ENCODE measurements at places on chromosomes 11 and 22.

DNA sequence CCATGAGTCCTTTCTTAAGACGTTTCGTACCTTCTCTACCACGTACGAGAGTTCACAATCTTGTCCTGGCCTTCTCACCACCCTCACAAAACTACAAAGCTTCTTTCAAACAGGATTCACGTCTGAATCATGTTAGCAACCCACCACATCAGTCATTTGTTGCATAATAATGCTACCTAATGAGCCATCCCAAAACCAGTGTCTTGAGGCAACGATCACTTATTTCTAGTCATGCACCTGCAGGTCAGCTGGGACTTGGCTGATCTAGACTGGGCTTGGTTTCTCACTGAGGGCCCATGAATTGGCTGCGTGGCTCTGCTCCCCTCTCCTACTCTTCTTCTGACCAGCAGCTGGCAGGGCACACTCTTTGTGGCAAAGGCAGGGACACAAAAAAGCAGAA lies 28.3 kb downstream of the LARGE1 start:
- DNase-seq = no peak

DNA sequence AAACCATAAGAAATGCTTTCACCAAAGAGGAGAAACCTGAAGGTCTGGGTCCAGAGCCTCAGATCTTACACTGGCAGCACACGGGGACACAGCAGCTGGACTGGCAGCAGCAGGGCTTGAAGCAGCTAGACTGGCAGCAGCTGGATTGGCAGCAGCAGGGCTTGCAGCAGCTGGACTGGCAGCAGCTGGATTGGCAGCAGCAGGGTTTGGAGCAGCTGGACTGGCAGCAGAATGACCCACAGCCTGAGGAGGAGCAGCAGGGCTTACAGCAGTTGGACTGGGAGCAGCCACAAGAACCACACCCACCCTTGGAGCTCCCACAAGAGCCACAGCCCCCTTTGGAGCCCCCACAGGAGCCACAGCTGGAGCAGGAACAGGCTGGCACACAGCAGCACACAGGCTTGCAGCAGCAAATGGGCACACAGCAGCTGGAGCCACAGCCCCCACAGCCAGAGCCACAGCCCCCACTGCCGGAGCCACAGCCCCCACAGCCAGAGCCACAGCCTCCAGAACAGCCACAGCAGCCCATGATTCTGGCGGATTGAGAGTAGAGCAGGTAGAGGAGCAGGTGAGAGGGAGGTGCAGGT lies at the start of gene KRTAP5-11:
Gene KRTAP5-11 (minus strand): TSS at position 567 of the 587 bp plus-strand sequence. CDS start 38 bp downstream, at position 529.
- no peak for DNase-seq

- DNase-seq = no peak
These were observed 10.8 kb downstream of the RPS13 start for GRCh38 chr11:17066691-17067090.

DNA sequence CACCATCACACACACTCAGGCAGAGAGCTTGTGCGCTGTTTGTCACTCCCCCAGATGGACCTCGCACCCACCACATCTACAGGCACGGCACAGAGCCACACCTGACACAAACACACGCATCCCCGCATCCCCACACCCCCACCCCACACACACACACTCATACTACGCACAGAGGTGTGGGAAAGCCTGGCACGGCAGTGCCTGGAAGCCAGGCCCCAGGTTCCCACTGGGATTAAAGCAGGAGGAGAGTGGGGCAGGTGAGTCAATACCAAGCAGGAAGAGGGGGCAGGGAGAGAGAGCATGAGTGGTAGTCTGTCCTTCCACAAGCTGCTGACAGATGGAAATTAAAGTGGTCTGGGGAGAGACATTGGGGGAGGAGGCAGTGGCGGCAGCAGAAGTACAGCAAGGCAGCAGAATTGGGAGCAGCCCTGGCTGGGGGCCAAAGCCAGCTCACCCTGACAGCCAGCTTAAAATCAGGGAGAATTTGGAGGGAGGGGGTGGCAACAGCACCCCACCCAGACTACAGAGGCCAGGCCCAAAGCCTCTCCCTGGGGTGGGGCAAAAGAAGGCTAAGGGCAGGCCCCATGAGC lies 20.7 kb downstream of the TNKS1BP1 start:
- no peak for DNase-seq

GRCh38 chr11:2036863-2037486 lies 39.3 kb upstream of the H19 start:
- DNase-seq = no peak

- no peak for DNase-seq
These were observed 126.5 kb downstream of the RASSF10 start for GRCh38 chr11:13135385-13136271.

DNA sequence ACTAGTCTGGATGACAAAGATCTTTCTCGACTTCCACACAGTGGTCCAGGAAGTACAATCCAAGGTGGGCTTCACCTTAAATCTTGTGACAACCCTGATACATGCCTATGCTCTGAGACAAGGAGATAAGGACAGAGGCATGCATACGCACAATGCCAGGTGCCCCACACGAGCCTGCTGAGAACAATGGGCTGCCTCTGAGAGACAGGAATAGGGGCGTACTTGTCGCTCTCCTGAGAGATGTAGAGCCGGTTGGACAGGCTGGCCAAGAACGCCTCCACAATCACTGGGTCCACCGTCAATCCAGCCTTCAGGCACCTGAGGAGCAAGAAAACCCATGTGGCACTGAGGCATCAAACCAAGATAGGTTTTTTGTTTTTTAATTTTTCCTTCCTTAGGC lies 25.5 kb downstream of the SERPIND1 start:
- no peak for DNase-seq

GRCh38 chr11:121194731-121195596 lies 93.9 kb downstream of the TECTA start:
- DNase-seq = peak; percentile 8

DNA sequence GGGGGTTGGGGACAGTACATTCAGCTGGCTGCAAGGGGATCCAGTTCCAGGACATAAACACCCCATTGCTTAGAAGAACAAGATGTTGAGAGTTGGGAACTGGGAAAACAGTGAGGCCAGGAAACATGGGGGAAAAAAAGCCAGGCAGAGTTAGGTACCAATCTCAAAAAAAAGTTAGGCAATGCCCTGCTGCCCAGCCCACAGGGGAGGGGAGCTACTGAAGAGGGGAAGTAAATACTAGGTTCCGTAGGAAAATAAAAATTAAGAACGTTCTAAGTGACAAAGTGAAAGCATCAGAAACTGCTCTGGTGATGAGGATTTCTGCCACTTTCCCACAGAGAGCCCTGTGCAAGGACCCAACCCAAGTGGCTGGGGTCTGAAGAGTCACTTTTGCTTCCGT lies 12.0 kb downstream of the SPTBN2 start:
- no peak for DNase-seq

DNA sequence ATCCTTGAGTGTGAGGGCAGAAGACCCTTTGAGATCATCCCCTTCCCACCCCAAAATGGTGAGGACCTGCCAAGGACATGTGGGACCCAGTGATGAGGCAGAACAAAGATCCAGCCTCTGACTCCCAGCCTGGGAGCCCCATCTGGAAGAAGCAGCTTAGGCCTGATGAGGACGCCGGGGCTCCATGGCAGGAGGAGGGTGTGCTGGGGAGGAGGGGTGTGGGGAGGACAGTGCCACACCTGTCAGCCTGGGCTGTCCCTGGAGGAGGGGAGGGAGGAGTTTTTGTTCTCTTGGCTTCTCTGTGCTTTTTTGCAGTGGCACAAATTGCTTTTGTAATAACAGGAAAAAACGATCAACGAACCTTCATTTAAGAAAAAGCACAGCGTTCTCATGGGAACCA lies 44.4 kb upstream of the DAGLA start:
- DNase-seq = no peak

DNA sequence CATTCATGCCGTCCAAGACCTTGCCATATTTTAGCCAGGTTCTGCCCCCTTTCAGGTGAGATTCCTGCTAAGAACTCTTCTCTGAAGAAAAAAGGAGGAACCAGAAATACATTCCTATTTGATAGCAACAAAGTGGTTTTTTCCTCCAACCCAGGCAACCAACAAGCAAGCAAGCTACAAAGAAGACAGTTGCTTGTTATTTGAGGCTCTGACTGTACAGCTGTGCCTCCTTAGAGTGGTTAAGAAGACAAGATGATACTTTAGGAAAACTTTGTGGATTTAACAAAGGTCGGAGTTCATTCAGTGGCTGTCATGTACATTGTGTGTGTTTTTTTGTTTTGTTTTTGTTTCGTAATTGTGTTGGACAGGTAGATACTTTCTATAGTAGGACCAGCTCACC lies 21.7 kb downstream of the TEAD1 start:
- no peak for DNase-seq

DNA sequence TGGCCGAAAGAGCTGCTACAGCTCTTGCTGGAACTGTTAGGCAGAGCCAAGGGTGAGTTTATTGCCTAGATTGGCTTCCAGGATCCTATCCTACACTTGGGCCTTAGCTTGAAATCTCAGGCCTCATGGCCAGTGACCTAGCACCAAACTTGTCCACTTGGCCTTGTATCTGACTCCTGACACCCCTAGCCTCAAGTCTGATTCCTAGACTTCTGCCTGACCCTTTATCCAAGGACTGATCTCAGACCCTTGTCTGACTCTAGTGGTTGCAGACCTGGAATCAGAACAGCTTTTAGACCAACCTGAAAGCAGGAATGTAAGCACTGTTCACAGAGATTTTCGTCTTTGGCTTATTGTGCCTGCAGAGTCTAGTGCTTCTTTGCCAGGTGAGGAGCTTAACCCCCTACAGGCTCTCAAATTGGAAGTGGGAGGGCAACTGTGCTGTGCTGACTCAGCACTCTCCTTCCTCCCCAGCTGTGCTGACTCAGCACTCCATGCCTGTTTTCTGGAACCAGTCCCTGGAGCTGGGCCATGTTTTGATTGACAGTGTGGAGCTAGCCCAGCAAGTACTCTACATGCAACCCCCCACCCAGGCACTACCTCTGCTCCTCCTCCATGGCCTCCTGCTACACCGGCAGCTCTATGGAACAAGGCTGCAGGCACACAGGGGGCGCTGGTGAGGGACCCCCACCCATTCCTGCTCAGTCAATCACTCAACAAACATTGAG lies 35.1 kb downstream of the RRP8 start:
- DNase-seq = no peak

- no peak for DNase-seq
These were observed 19.5 kb downstream of the KIAA0930 start for GRCh38 chr22:45221201-45221600.

DNA sequence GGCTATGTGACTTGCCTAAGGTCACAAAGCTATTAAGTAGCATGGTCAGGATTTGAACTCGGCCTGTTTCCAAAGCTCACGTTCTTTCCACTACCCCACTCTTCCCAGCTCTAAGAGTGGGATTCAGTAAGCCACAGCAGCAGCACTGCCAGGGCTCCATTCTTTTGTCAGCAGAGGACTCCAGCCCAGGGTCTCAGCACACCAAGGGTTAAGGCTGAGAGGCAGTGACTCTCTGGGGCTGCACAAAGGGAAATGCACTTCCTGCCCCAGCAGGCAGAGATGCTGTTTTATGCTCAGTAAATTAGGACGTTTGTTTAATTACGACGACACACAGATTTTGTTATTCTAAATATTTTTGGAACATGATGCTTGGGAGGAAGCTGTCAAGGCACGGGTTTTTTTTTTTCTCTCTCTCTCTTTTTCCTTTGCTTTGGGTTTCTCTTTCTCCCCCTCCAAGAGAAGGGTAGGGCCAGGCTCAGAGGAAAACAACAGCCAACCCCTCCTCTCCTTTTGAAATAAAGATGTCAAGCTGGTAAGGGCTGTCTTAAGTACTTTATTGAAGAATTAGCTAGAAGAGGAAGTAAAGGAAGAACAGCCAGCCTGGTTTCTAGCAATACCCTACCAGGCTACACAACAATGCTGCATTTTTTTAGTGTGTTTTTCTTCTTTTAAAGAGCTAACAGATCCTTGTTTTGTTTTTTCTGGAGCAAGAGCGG lies 2.8 kb downstream of the MYH9 start:
- no peak for DNase-seq

DNA sequence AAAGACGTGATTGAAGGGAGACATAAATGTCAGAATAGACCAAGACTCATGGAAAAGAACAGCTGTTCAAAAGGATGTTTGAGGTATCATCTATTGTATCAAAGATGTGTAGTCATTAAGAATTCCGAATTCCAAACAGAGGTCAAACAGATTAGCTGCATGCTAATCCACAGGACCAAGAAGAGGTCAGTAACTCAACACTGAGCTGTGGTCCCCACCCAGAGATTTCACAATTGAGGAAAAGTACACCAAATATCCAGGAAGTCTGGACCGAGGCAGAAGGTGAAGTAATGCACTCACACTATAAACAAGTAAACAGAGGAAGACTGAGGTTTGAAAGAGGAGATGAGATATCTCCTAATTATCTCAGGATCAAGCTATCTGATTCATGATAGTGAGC lies 29.6 kb upstream of the OR5P2 start:
- no peak for DNase-seq

DNA sequence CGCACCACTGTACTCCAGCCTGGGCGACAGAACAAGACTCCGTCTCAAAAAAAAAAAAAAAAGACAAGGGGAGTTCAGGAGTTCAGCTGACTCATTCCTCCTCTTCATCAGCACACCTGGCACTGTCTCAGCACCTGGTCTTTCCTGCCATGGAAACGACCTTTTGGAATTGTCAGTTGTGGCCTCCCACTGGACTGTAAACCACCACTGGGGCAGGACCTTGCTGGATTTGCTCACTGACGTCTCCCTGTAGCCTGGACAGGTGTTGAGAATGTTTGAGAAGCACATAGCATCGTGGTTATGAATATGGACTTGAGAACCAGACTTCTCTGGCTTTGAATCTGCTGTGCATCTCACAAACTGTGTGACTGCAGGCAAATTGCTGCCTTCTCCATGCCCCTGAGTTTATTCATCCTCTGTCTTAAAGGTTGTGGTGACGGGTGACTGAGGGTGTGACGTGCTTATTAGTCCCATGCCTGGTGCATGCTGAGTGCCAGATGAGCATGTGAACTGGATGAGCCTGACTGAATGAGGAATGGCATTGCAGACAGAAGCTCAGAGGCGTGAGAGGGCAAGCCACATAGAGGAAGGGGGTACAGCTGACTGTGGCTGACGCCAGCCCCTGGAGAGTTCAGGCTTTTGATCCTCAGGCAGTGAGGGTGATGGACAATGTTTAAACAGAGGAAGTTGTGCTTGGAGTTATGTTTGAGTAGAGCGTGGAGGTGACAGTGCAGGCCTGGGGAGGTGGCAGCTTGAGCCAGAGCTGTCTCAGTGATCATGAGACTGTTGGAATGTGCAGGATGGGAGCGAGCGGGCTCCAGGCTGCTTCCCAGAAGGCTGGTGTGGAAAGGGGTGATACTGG lies 12.7 kb downstream of the TOM1 start:
- no peak for DNase-seq

DNA sequence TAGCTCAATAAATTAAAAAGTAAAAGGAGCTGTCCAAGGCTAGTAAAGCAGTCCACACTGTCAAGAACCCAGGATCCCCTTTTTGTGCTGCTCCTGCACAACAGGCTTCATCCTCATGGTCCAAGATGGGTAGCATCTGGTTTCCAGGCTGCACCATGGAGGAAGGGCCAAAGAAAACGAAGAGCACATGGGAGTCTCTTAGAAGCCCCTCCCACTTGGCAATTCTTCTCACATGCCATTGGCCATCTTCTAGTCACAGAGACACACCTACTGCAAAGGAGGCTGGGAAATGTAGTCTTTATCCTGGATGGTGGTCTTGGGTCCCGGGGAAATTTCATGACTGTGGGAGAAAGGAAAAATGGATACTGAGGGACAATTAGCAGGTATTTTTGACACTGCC lies 37.8 kb downstream of the PRR5L start:
- no peak for DNase-seq
